NCI-H1105 treated with DMSO at 0.1 percent for 48 hours (cell line): ENCODE measurements at places on chromosomes 11 and 22.

- DNase-seq, result no peak
These were observed 86.5 kb upstream of the CLDN5 start for GRCh38 chr22:19610518-19611253.

GRCh38 chr11:13769188-13769587, 100.7 kb downstream of the FAR1 start:
- no peak for DNase-seq

- peak; percentile 62 for DNase-seq
These were observed 11.8 kb downstream of the TUB start for GRCh38 chr11:8092587-8093424.

DNA sequence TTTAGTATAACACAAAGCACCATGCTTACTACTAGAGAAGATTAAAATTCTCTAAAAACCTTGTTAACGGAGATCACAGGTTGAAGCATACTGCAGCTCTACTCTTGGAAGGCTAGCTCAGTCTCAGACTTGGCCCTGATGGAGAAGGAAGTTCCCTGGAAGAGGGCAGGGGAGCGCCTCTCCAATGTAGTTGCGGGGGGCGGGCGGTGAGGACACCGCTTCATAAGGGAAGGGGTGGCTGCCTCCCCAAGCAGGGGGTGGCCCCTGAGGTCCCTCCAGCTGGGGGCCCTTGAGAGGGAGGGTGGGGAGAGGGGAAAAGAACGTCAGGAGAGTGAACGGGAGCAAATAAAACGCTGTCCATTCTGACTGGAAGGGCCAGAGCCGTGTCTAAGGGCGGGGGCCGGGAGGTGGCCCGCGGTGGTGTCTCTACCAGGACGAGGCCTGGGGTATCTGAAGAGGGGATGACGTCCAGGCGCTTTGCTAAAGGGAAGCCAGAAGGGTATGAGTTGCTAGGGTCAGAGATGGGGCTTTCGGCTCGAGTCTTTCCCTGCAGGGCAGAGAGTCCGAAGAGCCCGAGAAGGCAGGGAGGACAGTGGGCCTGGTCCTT, 553 bp upstream of the USP47 start:
- DNase-seq, result peak; percentile 50

DNA sequence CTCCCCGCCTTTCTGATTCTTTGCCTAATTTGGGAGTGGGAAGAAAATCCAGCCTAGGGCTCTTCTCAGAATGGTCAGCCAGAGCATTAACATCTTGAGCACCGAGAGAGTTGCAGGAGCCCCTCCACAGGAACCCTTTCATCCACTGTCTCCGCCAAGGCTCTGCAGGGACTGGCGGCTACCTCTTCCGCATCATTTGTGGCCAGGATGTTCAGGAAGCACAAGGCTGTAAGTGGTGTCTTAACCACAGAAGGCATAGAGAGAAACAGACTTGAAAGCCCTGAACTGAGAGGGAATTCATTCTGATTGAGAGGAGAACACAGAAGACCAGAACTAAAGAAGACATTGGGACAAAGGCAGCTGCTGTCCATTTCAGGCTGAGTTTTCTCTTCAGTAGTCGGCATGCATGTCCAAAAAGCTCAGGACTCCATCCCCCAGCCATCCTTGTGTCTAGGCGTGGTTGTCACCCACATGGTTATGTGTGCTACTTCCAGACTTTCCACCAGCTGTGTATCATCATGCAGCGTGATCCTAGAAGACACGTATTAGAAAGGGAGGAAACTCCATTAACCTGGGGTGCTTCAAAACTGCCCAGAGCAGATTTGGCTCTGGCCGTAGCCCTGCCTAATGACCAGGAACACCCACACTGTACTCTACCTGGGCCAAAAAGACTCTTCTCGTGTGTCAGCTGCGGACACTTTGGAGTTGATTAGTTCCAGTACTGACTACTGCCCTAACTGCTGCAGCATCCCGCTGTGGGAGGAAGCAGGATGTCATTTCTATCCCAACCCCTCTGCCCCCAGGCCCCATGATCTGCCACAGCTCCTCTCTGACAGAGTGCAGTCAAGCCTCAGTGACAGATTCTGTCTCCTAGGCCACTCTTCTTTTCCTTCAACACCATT, 725.1 kb downstream of the NTM start:
- no peak for DNase-seq
